D341Med (cell line): ENCODE measurements at places on chromosomes 5 and 9.

DNA sequence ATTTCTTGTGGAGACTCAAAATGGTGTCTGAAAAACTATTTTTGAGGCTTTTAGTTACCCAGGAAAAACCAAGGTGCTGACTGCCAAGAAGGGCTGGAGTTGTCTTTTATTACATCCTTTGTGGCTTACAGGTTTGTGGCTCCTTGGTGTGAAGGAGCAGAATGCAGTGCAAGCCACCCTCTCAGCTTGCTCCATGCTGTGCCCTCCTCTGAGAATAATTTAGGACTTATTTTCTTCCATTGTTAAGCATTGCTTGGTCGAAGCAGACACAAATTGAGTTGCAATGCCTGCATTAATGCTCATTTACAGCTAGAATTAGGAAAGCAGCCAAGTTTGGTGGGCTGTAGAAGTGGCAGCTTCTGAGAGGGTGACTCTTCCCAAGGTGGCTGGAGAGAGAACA is 272.2 kb downstream of the KIF4B start:
- no peak for DNase-seq

GRCh38 chr5:59285300-59286016 is 608.1 kb downstream of the PDE4D start:
- DNase-seq = no peak

DNA sequence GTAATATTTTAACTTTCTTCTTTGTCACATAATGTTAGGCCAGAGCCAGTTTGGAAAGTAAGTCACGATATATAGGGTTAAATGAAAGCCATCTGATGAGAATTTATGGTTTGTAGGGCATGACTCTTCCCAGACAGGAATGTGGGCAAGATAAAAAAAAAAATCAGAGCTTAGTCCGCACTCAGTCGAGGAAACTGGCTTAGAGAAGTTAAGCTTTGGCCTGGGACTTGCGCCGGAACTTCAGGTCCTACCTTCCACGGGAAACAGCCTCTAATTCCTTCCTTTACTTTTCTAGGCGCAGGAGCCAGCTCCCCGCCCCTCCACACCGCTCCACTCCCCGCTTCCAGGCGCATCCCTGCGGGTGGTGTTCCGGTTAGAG is 475 bp downstream of the DDX31 start:
- DNase-seq = peak; percentile 74

DNA sequence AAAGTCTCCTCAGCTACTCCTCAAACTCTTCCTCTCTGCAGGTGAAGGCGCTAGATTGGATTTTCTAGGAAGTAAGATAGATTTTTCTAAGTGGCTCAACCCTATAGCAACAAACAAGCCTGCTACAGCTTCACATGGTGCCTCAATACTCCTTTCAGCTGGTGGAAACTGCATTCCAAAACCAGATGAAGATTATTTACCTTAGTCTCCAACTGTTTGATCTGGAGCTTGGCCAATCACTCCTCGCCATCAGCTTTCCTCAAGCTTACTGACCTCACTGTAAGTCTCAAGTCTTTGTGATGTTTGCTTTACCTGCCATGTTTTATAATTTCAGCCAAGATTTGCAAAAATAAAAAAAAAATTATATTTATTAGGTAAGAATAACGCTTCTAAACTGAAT is 622.4 kb downstream of the CHSY3 start:
- DNase-seq = no peak

- DNase-seq = no peak
Measured at GRCh38 chr9:17962747-17963146, 383.9 kb downstream of the SH3GL2 start.

DNA sequence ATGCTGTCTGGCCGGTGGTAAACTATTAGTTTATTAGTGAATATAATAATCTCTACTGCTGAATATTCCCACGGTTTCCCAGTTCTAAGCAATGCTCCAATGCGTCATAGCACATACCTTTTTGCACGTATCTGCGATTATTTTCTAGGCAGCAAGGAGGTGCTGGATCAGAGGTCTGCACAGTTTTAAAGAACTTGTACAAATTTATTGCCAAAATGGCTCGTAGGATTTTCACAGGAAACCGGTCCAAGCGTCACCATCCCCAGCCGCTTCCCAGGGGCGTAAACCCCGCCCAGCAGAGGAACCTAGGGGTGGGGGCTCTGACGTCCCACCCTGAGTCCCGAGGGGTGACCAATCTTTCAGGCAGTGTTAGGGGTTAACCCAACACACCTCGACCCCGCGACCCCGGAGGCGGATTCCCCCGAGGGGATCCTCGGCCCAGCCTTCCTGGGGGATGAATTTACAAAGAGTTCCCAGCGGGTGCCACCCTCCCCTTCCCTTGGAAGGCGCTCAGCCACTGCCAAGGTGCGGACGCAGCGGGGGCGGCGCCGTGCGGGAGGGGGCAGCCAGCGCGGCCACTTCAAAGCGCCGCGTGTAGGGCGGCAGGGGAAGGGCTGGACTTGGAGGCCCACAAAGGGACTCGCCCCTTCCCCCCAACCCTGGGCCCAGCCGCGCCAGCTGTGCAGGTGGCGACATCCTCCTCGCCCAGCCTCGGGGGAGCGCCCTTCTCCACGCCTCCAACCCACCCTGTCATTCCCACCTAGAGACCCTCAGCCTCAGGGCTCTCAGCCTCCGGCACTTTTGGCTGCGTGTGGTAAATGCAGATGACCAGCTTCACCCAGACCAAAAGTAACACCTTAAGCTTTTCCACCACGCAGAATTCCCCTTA is 43.5 kb upstream of the TCF7 start:
- DNase-seq = peak; percentile 26
